Left hindlimb (tissue), 1 donor: ENCODE measurements at places on chromosomes 5 and 9.

DNA sequence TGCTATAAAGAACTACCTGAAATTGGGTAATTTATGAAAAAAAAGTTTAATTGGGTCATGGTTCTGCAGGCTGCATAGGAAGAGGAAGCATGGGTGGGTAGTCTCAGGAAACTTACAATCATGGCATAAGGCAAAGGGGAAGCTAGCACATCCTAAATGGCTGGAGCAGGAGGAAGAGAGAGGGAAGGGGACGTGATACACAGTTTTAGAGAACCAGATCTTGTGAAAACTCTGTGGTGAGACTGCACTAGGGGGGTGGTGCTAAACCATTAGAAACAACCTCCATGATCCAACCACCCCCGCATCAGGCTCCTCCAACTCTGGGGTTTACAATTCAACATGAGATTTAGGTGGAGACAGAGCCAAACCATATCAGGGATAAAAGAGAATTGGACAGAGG lies 624.2 kb downstream of the PRR16 start:
- no peak for DNase-seq

- no peak for DNase-seq
Observed at GRCh38 chr5:61758711-61759110, 426.7 kb downstream of the ZSWIM6 start.

DNA sequence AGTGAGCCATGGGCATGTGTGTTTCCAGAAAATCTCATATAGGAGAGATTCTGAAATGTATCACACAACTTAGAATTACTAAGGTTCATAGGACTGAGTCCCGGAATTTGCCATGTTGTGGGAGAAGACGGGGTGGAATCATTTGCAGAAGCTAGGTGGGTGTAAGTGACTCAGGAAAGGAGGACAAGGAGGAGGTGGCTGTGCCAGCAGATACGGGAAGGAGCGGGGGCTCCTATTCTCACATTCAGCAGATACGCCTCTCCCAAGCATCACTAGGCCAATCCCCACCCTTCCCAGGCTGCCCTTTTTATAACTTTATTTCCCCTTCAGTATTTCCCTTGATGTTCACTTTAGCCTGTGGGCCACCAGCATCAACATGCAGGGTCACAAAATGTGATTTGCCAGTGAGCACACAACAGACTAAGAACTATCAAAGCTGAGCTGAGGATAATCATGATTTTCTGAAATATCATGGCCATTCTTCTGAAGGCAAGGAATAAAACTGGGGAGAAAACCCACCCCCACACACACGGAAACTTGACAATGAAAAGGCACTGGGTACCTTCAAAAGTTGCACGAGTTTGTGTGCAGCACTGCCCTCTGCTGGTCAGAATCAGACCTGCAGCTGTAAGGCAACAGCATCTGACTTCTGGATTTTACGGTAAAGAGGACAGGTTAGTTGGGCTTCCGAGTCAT lies 133.2 kb downstream of the MTX3 start:
- DNase-seq: no peak

DNA sequence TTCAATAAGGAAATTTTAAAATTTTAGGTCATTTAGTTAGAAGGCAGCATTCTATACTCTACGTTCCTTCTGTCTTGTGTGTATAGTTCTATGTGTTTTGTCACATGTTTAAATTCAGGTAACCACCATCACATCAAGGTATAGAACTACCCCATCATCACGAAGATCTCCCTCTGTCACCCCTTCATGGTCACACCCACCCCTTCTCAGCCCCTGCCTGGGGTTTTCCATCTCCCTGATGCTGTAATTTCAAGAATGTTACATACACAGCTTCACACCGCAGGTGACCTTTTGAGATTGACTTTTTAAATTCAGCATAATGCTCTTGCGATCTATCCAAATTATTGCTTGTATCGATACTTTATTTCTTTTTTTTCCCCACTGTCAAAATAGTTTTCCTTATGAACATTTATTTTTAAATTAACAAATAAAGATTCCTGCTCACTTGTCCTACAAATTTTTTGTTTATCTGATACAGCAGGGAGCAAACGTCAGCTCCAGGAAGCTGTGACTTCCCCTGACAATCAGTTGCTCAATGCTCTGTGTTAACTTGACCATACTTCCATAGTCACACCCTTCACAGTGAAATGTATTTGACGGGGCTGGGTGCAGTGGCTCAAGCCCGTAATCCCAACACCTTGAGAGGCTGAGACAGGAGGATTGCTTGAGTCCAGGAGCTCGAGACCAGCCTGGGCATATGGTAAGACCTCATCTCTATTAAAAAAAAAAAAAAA lies 10.2 kb downstream of the BTNL8 start:
- DNase-seq: no peak

DNA sequence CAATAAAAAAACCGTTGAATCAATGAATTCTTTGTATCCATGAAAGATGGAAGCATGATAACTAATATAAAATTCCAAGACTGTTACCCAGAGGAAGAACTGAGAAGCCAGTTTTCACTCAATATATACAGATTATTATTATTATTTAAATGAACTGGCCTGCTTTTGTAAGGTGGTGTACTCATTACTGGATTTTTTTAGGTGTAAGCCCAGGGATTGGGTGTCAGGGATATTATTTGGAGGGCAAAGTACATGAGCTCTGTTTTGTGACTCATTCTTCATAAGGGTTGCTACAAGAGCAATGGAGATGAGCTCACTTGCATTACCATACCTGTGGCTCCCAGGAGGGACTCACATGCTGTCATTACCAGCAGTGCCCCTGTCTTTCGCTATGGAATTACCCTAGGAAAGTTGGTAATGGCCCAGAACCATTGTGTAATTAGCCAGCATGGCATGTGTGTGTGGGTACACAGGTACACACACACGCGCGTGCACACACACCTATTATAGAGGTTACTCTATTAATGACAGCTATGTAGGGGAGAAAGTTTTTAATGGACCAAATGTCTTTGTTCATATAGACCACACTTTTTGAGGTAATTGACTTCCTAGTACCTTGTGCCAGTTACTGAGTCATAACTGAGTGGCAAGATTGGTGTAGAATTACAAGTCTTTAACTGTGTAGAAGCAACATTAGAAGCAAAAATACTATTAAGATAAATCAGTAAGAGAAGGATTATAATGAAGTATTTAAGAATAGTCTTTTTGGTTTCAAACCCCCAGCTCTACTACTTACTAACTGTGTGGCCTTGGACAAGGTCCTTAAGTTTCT lies 143.4 kb downstream of the GDNF start:
- no peak for DNase-seq

- DNase-seq: no peak
Observed at GRCh38 chr5:31049461-31049860, 144.0 kb upstream of the CDH6 start.

GRCh38 chr5:6584727-6585126 lies 48.1 kb downstream of the NSUN2 start:
- DNase-seq: no peak

- DNase-seq: peak; percentile 92
Observed at GRCh38 chr5:124746916-124747790, 714 bp upstream of the ZNF608 start.

DNA sequence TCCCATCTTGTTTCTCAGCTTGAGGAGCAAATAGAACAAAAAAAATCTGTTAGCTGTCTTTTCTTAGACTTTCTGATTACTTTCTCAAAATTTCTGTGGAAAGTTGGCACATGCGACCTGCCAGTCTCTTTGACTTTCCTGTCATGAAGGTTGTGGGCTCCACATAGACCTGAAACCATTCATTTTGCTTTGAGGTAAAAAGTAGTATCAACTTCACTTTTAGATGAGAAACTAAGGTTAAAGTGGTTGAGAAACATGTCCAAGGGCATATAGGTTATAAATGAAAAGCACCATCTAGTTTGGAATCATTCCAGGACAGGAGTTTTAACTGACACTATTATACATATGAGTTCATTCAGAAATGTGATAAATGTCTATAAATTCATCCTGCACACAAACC lies 42.7 kb downstream of the ST8SIA4 start:
- DNase-seq: no peak

GRCh38 chr9:104772714-104773510 lies 9.0 kb downstream of the NIPSNAP3B start:
- no peak for DNase-seq
